Bone marrow (tissue), 2 donors: ENCODE measurements at places on chromosomes 5 and 9.

GRCh38 chr9:34651321-34651720 lies 664 bp upstream of the IL11RA start:
- DNase-seq: no peak

- DNase-seq: no peak
Observed at GRCh38 chr5:60377826-60378225, 322.1 kb downstream of the DEPDC1B start.

DNA sequence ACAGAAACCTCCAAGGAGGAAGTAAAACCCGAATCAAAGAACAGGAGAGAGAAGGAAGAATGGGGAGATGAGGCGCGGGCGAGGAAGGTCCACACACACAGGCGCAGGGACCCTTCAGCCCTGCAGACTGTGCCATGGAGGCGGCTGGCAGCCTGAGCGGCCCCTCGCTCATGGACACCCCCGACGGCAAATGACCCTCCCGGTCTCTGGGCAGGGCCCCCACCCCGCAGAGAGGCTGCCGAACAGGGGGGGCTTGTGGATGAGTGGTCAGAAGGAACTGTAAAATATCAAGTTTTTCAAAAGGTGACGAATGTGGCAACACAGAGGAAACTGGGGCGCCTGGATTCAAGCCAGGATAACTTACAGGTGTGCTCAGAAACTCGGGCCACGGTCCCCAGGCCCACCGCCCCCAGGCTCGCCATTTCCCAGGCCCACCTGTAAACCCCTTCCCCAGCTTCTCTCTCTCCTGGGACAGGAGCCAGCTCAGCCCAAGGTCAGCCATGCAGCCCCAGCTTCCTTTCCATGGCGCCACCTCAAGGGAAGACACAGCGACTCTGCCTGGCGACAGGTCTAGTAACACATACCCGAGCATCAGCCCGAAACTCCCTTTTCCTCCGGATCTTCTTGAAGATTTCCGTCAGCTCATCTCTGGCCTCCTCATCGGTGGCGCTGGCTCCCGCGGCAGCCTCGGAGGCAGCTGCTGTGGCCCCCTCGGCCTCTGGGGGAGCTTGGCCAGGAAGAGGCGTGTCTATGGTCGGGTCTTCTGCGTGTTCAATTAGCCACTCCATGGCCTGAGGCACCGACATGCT lies 16.5 kb downstream of the UBAC1 start:
- no peak for DNase-seq

DNA sequence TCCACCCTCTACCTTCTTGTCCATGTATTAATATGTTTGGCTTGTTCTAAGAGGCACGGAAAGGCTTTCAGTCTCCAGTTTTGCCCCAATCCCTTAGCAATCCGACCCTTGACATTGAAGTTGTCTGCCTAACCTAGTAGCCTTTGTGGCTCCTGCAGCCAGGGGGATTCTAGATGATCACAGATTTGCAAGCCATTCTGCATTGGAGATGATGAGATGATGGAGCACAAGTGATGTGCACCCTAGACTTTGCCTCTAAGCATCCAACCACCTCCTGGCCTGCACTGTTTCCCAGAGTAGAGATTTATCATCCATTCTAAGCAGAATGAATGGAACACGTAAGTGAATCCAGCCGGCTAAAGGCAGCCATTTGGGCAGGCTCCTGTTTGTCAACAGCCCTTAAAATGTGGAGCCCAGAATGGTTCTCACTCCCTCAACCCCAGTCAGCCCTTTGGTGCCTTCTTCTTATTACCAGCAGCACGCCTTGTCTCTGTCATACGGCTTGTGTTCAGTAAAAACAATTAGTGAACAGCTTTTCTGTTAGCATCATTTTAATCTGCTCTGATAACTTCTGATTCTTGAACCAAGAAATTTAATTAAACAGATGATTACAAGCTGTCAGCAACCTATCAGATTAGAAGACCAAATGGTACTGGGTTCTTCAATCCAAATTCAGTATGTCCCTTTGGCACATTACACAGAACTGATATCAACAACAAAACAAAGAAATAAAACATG lies 5.7 kb upstream of the TRAF1 start:
- no peak for DNase-seq

DNA sequence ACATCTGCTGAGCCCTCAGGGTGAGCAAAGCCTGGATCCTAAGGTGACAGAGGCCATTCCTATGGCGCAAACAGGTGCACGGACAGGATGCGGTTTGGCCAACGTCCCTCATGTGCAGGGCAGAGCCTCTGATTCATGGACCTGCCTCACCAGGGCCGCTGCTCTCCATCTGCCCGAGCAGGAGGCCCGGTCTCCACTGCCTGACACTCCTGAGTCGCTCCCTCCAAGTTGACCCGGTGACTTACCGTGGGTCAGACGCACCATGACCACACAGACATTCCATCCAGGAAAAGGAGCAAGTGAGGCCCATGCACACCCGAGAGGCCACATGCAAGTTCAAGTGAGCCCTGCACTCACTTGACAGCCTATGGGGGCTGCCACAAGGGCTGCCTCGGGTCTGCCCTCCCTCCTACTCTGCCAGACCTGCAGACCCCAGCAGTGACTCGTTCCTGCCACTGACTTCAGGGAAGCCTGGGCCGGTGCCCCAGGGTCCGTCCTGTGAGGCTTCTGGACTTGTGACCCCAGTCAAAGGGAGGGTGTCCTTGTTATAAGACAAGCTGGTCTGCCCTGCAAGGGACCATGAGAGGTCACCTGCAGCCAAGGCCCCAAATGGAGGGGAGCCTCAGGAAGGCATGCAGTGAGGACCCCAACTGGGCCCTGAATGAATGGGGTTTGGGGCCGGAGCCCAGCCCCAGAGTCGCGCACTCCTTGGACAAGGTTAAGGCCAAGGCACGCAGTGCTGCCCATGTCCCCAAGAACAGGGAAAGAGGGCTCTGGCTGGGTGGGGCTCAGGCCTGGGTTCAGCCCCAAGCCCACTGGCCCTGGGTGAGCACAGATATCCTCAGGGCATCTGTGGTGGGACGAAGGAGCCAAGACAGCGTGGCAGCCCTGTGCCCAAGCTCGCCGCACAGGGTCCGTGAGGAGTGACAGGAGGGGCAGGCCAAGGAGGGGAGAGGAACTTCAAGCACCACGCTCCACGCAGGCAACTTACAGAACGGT lies 10.1 kb downstream of the BRD3OS start:
- DNase-seq: no peak

DNA sequence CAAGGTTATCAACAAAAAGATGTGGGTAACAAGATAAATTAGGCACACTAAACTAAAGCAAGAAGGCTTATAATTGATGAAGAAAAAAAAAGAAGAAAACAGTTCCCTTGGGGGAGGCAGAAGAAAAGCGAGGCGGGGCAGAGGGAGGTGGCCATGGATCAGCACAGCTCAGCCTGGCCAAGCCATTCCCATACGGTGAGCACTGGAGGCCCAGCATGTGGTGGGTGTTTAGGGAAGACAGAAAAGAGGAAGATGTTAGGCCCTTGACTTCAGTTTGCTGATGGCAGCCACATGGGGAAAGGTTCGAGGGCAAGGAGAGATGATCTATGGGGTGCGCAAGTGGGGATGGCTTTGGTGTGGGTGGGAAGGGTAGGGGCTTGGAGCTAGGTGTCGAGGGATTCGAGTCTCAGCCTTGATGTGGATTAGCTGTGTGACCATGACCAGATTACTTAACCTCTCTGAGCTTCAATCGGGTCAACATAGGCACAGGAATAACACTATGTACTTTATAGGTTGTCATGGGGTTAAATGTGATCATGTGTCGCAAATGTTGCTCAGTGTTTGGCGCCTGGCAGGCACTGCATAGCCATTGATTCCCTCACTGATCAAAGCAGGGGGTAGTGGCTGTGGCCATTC lies 10.3 kb upstream of the STC2 start:
- DNase-seq: no peak

DNA sequence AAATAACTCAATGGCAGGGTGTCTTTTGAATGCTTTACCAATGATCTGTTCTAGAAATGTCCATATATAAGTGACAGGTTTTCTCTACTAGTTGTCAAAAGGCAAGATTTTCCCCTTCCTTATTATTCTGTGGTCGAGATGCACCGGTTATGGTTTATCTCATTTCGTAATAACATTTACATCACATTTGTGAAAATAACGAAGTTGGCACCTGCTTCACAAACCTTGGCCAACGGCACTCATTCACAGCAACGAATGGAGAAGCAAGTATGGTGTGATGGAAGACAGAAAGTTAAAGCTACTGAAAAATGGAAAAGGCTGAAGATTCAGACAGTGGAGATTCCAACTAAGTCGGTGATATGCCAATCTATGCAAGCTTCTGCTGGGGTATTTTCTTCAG lies 235.8 kb downstream of the KCTD16 start:
- no peak for DNase-seq

DNA sequence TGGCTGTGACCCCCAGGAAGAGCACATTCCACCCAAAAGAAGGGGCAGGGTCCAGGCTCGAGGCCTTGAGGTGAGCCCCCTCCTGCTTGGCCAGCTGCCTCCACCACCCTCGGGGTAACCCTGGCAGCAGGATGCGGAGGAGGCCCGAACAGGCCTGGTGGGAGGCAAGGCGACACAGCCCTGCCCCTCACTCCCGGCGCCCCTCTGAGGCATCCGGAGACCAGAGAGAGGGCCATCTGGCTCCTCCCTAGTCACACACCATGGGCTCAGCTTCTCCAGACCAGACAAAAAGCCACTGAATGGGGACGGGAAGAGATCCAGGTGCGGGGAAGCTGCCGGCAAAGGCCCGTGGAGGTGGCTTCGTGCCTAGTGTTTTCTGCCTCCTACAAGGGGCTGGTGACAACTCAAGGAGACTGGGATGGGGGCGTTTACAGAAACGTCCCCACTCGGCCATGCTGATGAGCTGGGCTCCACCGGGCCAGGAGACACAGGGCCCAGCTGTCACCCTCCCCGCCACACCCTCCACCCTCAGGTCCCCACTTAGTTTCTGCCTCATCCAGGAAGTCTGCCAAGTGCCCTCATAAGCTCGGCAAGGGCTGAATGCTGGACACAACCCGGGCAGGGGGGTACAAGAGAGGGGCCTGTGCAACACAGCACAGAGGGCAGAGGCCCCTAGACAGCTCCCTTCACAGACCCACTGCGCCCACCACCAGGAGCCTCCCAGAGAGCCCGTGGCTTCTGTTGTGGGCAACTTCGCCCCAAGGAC lies 41.9 kb downstream of the NACC2 start:
- DNase-seq: no peak

DNA sequence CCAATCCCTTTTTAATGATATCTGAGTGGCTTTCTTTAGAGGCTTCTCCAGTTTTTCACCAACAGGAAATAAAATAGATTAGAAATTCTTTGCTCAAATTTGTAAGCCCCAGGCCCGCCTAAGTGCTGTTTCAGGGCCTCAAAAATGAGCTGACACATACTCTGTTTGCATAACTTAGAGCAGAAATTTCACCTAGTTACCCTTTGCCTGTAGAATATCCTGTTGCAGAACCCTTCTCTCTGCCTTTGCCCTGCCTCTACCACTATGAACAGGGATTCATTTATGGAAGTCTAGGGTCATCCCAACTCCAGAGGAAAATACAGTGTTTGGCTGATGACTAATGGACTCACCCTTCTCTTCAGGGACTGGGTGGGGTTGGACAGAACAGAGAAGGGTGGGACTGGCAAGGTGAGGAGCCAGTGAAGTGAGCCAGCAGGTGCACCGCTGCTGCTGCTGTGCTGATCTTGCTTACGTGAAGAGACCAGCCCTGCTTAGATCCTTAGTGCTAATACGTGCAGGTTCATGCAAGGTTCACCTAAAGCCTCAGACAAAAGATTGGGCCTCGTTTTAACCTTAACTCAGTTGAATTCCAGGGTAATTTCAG lies 22.8 kb downstream of the OSTF1 start:
- no peak for DNase-seq

DNA sequence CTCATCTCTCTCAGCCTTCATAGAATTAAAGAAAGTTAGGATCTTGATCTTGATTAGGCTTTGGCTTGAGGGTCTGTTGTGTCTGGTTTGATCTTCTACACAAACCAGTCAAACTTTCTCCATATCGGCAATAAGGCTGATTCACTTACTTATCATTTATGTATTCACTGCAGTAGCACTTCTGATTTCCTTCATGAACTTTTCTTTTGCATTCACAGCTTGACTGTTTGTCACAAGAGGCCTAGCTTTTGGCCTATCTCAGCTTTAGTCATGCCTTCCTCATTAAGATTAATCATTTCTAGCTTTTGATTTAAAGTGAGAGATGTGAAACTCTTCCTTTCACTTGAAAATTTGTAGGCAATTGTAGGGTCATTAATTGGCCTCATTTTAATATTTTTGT lies 62.8 kb downstream of the SH3RF2 start:
- no peak for DNase-seq

GRCh38 chr9:98479449-98479848 lies 224.0 kb upstream of the TBC1D2 start:
- DNase-seq: no peak

- no peak for DNase-seq
Observed at GRCh38 chr9:131951905-131952304, 127.8 kb downstream of the MED27 start.

DNA sequence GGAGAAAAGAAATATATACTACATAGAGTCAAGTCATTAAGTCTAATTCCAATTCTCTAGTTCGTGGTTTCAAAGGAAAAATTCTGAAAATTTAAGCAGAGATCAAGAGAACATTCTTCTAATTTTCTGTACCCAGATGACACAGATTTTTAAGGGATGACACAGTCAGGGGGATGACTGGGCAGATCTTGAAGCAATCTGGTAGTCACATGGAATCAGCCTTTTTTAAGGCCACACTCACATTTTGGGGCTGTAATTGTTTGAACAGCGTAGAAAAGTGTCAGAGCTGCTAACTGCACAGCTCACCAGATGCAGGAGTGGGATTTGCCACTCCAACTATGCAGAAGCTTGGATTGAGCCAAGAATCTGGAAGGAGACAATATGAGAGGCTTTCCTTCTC lies 20.4 kb downstream of the PDE4D start:
- DNase-seq: no peak

- no peak for DNase-seq
Observed at GRCh38 chr5:145350513-145350912, 484.6 kb downstream of the PRELID2 start.

DNA sequence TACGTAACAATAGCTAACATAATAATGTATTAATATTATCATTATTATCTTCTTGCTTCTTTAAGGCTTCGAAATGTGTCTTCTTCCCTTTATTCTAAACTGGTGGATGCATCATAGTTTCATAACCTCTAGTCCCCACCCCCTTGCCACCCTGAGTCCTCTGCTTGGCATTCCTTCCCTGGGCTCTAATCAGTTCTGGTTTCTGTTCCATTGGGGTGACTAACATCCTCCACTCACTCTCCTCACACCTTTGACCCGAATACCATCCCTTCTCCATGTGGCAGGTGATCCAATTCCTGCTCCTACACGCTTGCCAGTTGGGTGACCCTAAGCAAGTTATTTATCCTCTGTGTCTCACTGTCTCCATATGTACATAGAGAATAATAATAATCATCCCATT lies 286.1 kb downstream of the TRPM3 start:
- no peak for DNase-seq

GRCh38 chr5:80565330-80565729 lies 4.8 kb downstream of the ANKRD34B start:
- no peak for DNase-seq

- no peak for DNase-seq
Observed at GRCh38 chr9:95441081-95441480, 75.7 kb downstream of the PTCH1 start.

GRCh38 chr9:94623253-94623652 lies 16.1 kb downstream of the FBP1 start:
- DNase-seq: no peak

GRCh38 chr9:70355801-70356200 lies 58.7 kb downstream of the KLF9 start:
- no peak for DNase-seq

GRCh38 chr9:65405253-65405652 lies 120.2 kb upstream of the FOXD4L5 start:
- DNase-seq: no peak
